Stimulated activated CD8-positive, alpha-beta memory T cell treated with anti-CD3 and anti-CD28 coated beads, Interleukin-4, amount 100 ng/mL, for 1 hour (primary cell): ENCODE measurements at places on chromosomes 2 and 18.

DNA sequence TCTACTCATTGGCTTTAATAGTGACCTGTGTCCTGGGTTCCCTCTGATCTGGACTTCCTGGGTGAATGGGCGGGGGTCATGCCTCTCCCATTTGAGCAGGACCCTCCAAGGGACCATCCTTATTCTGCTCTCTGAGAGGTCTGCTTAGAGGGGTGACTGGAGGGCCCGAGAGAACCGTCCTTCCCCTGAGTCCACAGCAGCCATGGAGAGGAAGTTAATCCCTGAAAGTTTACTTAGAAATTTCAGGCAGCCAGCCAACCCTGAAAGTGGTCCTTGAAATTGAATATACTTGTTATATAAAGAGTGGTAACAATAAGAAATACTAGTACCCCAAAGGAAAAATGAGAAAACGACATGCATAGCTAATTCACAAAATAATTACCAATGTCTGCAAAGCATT, 226.1 kb downstream of the DYSF start:
- no peak for DNase-seq

DNA sequence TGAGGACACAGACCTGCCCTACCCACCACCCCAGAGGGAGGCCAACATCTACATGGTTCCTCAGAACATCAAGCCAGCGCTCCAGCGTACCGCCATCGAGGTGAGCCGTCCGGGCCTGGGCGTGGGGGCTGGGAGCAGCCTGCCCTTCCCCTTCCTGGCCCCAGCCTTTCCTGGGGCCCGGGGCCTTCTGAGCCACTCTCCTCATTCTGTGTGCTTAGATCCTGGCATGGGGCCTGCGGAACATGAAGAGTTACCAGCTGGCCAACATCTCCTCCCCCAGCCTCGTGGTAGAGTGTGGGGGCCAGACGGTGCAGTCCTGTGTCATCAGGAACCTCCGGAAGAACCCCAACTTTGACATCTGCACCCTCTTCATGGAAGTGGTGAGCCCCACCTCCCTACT, 157.9 kb downstream of the DYSF start:
- no peak for DNase-seq

DNA sequence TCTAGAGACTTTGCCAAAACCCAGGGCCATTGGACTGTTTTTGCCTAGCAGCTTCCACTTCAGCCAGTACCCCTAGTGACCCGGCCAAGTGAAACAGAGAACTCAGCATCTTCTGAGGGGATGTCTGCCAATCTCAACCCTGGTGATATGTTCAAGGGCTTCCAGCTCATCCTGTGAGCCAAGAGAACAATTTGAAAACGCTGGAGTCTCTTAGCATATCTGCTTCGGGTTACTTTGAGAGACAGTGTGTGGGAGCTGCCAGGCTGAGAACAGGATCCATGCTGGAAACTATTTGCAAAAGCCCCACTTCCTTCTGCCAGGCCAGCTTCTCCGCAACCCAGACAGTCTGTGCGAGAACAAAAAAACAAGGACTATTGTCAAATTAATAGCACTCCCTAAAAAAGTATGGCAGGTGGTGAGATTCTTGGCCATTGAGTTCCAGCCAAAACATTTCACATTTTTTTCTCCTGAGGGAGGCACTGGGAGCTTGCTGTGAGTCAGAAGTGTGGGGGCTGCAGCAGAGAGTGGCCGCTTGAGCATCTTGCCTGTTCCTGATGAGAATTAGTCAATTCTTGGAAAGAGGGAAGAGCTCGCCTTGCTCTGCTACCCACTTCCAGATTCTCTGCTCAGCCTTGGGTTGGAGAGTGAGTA, 395.6 kb upstream of the TRIB2 start:
- no peak for DNase-seq

DNA sequence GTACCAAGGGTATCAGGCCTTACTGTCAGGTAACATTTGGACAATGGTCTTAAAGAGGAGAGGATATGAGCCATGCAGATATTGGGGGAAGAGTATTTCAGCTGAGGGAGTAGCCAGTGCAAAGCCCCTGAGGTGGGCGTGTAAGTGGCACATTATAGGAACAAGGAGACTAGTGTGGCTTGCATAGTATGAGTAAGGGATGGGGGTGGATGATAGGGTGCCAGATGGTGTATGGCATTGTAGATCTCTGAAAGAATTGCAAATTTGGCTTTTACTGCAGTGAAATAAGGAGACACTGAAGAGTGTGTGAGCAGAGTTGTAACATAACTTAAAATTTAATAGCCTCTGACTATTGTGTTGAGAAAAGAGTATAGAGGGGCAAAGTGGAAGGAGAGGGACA, 244.0 kb downstream of the PDE11A start:
- no peak for DNase-seq

DNA sequence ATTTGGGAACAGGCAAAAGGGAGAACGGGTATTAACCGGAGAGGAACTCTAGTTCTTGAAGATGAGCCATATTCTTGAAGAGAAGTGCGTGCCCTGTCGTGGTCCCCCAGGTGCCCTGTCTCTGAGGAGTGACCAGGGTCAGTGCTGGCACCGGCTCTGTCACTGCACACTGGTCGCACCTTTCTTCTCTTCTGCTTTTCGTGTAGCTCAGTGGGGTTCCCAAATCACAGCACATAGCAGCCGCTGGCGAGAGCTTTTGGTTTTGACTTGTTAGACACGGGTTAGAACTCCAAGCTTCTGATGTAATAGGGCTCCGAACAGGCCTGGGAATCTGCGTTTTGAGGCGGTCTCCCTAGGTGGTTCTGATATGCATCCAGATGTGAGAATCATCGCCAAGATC, 18.4 kb upstream of the LRRTM1 start:
- no peak for DNase-seq

DNA sequence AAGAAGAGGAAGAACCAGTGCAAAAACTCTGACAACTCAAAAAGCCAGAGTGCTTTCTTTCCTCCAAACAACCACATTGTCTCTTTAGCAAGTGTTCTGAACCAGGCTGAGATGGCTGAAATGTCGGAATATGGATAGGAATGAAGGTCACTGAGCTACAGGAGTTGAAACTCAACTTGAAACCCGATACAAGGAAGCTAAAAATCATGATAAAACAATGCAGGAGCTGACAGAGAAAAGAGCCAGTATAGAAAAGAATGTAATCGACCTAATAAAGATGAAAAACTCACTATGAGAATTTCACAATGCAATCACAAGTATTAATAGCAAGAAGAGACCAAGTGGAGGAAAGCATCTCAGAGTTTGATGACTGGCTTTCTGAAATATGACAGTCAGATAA, 15.0 kb upstream of the EIF2AK3 start:
- DNase-seq: no peak

DNA sequence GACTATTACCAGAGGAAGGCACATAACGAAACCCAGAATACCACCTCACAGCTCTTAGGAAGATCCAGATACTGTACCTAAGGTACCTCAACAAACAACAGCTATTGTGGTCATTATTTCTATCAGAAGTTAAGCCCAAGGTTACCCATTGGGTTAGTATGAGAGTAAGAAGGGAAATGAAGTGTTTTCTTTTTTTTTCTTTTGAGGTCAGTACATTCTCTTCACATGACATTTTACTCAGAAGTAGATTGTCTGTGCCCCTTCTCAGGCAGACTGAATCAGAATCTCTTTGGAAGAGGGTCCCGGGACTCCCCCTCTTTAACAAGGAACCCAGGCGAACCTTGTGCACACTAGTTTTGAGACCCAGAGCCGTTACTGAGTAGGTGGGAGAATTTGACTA, 233.7 kb upstream of the CXCR4 start:
- DNase-seq: no peak

DNA sequence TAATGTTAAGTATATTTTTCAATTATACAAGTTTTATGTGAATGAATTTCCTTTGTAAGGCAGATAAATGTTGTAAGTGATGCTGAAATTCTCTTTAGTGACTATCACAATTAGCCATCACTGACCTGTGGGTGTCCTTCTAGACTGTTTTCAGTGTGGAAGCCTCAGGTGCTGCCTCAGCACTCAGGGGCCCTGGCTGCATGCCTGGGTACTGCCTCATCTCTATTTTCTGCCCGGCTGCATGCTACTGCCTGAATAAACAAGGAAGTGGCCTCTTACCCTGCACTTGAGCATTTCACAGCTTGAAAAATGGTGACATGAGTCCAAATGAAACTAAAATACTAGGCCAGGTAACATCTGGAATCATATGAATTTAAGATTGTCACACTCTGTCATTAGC, 787.6 kb upstream of the SALL3 start:
- no peak for DNase-seq

GRCh38 chr2:102346381-102347130, 9.0 kb upstream of the IL18R1 start:
- no peak for DNase-seq

GRCh38 chr18:63882333-63883141, 5.0 kb upstream of the SERPINB2 start:
- no peak for DNase-seq

DNA sequence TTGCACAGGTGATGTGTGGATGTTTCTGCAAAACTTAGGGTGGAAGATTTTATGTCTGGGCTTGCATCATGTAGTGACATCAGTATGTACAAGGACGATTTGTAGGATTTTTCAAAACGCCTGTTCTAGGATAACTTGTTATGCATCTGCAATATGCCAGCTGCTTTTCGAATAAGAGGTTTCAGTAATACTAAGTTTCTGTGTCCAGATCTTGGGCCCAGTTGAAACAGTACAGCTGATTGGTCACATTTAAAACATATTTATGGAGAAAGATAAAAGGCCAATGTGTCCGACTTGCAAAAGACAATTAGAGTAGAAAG, 1.2 kb downstream of the PTPN4 start:
- DNase-seq: no peak

- DNase-seq: no peak
These were observed 85.8 kb downstream of the PLCL1 start for GRCh38 chr2:197890168-197890567.

DNA sequence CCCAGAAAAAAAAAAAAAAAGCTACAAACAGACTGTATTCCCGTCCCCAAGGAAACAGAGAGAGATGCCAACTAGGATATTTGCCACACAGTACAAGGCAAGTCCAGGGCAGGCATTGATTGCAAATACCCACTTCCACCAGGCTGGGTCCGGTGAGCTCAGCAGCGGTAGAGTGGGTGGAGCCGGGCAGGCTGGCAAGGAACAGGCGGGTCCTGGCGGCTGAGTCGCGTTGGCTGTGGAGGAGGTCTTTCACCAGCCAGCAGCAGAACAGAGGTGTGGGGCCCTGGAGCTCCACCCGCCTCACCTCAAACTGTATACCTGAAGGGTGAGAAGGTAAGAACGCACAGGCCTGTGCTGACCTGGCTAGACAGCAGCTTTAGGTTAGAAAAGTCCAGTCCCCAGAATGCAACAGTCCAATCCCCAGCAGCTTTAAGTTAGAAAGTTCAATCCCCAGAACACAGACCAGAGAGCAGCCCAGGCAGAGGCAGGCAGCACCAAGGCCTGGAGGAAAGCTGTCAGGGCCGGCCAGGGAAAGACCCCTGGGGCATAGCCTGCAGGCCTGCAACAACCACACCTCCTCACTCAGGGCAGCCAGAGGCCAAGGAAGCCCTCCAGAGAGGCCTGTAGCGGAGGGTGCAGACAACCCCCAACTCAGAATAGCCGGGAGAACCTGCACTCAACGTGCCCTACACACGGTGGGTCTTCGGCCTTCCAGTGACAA, 21.9 kb upstream of the MTERF4 start:
- DNase-seq: no peak

- DNase-seq: no peak
These were observed 169.1 kb downstream of the LAMA1 start for GRCh38 chr18:6948281-6949055.

DNA sequence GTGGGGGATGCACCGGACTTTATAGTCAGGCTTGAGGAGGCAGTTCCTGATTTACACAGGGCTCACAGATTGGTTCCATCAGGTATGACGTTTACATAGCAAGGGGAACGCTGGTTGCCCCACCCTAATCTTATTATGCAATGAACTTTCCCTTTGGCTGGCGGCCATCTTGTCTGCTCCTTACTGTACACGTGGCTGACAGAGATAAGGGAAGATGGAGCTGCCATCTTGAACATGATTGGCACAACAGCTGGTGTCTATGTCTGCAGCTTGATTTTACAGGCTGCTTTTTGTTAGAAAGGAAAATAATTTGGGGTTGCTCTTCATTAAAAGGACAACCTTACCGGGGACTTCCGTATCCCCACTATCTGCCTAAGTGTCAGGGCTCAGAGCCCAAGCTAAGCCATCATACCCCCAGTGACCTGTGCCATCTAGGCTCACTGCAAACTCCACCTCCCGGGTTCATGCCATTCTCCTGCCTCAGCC, 33.5 kb upstream of the ATG16L1 start:
- no peak for DNase-seq

- DNase-seq: no peak
These were observed 8.7 kb downstream of the CYRIA start for GRCh38 chr2:16656784-16657391.

GRCh38 chr2:72127401-72128058, 20.1 kb downstream of the CYP26B1 start:
- DNase-seq: no peak

DNA sequence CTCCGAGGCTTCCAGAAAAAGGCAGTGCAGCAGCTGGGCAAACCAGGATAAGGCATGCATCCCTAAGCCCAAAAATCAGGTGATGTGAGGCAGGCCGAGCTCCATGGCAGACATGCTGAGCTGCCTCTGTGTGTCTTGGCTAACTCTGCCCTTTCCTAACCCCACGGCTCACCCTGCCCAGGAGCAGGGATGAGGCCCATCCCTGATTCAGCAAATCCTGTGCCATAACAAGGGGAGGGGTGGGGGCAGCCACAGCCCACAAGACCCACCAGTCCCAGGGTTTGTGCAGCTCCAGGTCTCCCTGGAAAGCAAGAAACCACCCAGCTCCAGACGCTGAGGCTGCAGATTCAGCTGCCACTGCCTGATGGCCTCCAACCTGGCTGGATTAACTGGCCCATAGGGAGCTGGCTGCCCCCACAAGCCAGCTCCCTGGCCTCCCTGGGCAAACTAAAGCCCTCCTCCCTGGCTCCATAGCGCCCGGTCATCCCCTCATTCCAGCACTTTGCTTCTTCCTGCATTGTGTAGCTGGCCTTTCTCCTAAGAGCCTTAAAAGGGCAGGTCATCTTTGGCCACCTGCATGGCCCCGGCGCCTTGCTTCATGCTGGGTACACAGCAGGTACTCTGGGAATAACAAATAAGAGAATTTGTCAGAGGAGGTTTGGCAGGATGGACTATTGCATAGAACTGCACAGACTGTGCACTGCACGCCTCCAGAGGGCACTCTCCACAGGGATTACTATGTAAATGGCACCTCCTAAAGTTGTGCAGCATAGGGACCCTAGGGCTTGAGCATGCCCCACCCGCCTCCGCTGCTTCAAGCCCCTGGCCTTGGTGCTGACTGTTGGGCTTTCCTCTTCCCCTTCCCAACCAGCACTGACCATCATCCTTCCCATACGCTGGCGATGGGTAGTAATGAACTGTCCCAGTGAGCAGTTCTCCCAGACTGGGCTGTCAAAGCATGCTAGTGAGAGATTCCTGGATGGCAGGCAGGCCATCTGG, 10.7 kb downstream of the STEAP3 start:
- no peak for DNase-seq

- DNase-seq: no peak
These were observed 1085.4 kb upstream of the NRXN1 start for GRCh38 chr2:52117299-52117698.

- DNase-seq: no peak
These were observed 36.8 kb downstream of the ACVR1 start for GRCh38 chr2:157839162-157839801.
